CD4-positive, alpha-beta memory T cell (primary cell): ENCODE measurements at places on chromosomes 4 and X.

DNA sequence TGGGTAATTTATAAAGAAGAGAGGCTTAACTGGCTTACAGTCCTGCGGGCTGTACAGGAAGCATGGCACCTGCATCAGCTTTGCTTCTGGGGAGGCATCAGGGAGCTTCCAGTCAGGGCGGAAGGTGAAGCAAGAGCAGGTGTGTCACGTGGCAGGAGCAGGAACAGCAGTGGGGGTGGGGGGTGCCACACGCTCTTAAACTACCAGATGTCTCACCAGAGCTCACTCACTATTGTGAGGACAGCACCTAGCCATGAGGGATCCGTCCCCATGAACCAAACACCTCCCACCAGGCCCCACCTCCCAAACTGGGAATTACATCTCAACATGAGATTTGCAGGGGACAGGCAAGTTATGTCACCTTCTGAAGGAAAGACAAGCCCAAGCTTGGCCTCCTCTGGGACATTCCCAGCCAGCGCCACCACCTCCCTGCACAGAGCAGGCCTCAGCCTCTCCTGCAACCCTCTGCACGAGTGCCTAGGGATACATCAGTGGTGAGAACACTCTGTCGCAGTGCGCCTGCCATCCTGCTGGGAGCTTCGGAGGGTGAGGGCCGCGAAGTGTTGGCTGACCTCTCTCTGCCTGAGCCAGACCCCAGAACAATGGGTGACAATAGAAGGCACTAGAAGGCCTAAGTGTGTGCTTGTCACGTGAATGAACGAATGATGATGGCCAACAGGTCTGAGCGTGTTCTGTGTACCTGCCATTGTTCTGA lies 244.3 kb downstream of the EVC2 start:
- no peak for DNase-seq

DNA sequence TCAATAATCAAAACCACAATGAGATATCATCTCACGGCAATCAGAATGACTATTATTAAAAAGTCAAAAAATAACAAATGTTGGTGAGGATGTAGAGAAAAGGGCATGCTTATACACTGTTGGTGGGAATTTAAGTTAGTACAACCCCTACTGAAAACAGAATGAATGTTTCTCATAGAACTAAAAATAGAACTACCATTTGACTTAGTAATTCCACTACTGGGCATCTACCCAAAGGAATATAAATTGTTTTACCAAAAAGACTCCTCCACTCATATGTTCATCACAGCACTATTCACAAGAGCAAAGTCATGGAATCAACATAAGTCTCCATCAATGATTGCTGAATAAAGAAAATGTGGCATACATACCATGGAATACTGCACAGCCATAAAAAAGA lies 278.1 kb upstream of the ARSJ start:
- DNase-seq: no peak

GRCh38 chr4:13162886-13163285 lies 321.3 kb downstream of the RAB28 start:
- DNase-seq: no peak

DNA sequence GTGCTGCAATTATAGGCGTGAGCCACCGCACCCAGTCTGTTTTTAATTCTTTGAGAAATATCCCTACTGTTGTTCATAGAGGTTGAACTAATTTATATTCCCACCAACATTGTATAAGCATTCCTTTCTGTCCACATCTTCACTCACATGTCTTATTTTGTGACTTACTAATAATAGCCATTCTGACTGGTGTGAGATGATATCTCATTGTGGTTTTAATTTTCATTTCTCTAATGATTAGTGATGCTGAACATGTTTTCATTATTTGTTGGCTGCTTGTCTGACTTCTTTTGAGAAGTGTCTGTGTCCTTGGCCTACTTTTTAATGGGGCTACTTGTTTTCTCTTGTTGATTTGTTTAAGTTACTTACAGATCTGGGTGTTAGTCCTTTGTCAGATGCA lies 310.9 kb upstream of the MAOA start:
- DNase-seq: no peak

- DNase-seq: no peak
These were observed 10.7 kb upstream of the KLHL15 start for GRCh38 chrX:24037729-24038128.

DNA sequence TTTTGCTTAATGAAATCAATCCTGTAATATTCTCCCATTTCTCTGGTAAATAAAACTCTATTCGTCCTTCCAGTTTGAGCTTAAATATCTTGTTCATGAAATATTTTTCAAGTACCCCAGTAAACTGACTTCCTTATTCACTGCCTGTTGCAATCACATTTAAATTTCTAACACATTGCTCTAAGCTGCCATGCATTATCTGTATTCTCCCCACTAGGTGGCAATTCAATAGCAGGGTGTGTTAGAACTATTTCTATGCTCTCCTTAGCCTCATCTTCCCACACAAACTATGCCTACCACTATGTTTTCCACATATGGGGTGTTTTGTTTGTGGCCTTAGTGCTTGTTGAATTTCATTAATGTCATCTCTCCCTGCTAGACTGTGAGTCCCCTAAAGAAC lies 377.1 kb upstream of the HS3ST1 start:
- no peak for DNase-seq

DNA sequence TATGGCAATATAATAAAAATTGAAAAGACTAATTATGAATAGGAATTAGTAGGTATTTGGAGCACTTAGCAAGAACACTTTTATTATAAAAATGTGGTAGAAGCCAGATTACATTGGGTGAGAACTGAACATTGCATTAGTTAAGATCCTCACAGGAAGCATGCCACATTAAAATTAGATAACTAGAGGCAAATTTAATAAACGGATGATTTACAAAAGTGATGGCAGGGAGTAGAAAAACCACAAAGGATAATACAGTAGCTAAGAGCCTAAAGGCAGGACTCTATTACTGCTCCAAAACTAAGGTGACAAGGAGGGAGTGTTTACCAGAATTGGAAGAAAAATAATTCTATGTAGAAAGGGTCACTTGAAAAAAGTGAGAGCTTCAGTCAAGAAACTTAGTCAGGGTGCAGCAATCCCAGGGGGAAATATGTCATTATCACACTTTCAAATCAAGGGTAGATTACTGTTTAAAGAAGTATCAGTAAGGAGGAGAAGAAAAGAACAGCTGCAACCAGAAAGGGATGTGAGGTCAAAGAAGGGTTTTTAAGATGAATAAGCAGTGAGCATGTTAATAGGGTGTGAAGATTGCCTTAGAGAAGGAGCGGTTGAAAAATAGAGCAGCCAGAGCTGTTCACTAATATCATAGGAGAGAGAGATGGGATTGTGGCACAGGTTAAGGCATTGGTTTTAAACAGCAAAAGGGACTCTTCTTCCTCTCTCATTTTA lies 84.6 kb downstream of the NDST4 start:
- DNase-seq: no peak

DNA sequence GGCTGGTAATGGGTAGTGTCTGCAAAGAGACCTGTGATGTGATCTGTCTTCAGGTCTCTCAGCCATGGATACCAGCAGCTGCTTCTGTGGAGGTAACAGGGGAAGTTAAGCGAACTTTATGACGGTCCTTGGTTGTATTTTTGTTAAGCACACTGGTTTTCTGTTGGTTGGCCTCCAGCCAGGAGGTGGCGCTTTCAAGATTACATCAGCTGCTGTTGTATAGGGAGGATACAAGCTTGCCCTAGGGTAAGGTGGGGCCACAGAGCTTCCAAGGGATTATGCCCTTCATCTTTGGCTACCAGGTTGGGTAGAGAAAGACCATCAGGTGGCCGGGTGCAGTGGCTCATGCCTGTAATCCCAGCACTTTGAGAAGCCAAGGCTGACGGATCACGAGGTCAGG lies 834.2 kb upstream of the GALNTL6 start:
- DNase-seq: no peak

DNA sequence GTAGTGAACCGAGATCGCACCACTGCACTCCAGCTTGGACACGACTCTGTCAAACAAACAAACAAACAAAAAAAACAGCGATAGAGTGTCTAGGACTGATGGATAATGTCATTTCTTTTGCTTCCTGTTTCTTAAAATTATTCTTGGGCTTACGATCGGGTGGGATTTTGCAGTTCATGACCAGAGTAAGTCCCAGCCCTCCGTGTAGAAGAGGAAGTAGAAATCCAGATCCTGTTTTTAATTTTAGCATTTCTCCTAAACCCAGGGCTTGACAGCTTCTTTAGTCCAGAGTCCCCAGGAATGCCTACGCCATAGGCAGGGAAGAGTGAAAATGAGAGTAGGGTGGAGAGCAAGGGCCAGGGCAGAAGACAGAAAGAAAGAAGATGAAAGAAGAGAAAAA lies 94.3 kb downstream of the HPRT1 start:
- no peak for DNase-seq
